ENCODE measurements at places on chromosomes 16 and 17.

- peak; percentile 73 for DNase-seq
These were observed 23.1 kb downstream of the STAT5A start for GRCh38 chr17:42311240-42312034.

- no peak for DNase-seq
These were observed 47.7 kb downstream of the CMIP start for GRCh38 chr16:81492311-81492761.

DNA sequence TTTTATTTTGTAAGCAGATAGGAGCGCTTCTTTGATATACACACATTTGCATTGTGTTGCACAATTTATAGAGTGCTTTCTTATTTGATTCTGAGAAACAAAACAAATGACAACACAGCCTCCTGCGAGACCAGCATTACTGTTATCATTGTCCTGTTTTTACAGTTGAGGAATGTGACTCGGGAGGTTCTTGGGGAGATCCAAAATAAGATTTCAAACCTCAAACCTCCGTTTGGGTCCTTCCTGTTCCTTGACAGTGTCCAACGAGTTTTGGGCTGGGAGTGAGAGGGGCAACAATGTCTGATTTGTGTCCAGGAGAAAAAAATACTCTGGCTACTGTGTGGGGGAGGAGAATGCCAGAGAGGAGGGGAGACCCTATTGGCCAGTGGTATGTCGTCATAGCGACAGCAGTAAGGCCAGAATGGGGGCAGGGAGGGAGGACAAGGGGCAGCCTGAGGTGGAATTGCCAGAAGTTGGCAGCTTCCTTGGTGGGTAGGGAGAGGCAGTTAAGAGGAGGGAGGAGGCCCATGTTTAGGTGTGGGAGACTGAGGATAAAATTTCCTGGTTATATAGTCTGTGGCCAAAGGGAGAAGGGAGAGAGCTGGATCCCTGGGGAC lies 45.5 kb downstream of the TMEM132E start:
- DNase-seq = no peak

DNA sequence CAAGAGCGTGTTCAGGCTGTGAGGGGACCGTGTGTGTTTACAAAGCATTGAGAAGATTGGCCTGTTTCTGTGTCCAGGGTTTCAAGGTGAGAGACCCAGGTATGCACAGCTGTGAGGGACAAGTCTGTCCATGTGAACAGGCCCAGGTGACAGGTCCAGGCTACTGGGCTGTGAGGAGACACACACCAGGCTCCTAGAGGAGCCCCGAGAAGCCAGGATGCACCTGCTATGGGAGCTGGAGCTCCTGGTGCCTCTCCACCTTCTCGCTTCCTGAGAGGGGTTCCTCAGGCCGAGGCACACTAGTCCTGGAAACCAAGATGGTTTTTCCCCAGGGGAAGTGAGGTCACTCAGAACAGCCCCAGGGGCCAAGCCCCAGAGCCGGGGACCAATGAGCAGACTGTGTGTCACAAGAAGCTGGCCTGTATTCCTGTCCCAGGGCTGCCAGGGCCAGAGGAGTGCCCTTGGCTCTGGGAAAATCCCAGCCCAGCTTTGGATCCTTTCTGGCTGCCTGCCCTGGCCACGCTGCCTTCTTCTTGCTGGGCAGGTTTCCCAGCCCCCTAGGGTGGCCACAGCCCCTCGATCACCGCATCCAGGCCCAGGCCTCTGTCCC lies 153.4 kb upstream of the PLCG2 start:
- peak; percentile 87 for DNase-seq

- no peak for DNase-seq
These were observed 34.8 kb downstream of the UBN1 start for GRCh38 chr16:4882000-4882632.

All from CD14-positive monocyte (primary cell).